ENCODE measurements at places on chromosomes 16 and 17.

DNA sequence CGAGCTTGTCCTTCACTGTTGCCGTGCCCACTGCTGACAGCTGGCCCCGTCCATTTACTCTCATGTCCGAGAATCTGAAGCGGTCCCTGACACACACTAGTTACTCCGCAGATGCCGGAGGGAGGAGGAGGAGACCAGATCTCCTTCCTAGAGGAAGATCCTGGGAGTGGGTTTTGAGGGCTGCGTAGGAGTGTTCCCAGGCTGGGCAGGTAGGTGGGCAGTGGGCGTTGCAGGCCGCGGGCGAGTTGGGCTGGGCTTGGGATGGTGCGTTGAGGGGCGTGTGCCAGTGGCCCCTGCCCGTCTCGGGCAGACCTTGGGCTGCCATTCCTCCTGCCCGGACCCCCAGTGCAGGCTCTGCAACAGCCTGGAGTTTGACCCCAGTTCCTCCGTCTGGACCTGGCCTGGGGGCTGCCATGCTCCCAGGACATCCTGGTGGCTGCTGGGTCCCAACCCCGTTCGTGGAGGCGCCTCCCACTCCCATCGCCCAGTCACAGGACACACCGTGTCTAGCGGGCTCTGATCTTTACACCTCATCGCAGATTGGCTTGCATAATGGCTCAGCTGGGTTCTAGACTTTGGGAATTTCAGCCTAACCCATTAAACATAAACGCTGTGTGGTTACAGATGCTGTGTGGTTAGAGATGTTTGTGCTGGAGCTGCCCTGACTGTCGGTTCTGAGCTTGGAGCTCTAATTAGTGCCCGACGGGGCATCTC lies 22.8 kb downstream of the CACNA1H start:
- H3K27ac ChIP-seq: no peak overlapping the region
- no peaks in the 10 kb centered on the region for H3K4me1 ChIP-seq
- no peak overlapping the region for H3K4me3 ChIP-seq
- no peaks in the 10 kb centered on the region for H3K36me3 ChIP-seq
- no peak for DNase-seq
- H3K27me3 ChIP-seq: no peaks in the 10 kb centered on the region

DNA sequence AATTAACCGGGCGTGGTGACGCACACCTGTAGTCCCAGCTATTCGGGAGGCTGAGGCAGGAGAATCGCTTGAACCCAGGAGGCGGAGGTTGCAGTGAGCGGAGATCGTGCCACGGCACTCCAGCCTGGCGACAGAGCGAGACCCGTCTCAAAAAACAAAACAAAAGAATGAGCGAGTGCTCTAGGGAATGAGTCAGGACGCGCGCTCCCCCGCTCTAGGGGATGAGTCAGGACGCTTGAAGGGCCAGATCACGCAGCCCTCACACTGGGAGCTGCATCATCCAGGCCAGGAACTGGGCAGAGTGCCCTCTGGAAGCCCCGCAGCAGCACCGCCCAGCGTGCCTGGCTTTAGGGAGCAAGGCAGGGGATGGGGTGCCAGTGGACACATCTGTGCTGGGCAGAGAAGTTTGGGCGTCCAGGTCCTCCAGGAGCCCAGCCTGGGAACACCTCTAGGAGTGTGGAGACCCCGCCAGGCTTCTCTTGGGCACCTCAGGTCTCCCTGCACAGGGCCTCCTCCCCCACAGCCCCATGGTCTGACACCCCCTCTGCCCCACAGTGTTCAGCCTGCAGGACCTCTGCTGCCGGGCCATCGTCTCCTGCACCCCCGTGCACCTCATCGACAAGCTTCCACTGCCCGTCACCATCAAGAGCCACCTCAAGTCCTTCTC lies 3.9 kb upstream of the WFIKKN1 start:
- H3K27ac ChIP-seq: no peak overlapping the region
- no peaks in the 10 kb centered on the region for H3K27me3 ChIP-seq
- H3K4me3 ChIP-seq: no peak overlapping the region
- H3K36me3 ChIP-seq: no peaks in the 10 kb centered on the region

GRCh38 chr16:75099738-75100602 lies 16.6 kb downstream of the LDHD start:
- peak; percentile 62 for DNase-seq
- H3K4me3 ChIP-seq: peak overlapping the region; percentile 68
- H3K4me1 ChIP-seq: peaks cover 64% of the 10 kb centered on the region
- H3K27me3 ChIP-seq: no peaks in the 10 kb centered on the region
- peaks cover 9% of the 10 kb centered on the region for H3K36me3 ChIP-seq
- H3K27ac ChIP-seq: peak overlapping the region; percentile 61

DNA sequence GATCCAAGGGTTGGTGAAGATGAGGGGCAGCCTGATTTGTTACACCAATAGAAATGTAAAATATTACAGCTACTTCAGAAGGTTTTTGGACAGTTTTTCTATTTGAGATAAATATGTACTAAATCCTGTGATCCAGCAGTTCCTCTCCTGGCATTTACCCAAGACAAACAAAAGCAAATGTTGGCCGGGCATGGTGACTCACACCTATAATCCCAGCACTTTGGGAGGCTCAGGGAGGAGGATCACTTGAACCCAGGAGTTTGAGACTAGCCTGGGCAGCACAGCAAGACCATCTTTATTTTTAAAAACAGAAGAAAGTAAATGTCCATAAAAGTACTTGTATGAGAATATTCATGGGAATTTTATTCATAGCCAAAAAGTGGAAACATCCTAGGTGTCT lies 64.8 kb upstream of the MRC2 start:
- peaks cover 23% of the 10 kb centered on the region for H3K4me1 ChIP-seq
- H3K36me3 ChIP-seq: peaks cover 19% of the 10 kb centered on the region
- no peaks in the 10 kb centered on the region for H3K27me3 ChIP-seq
- H3K4me3 ChIP-seq: no peak overlapping the region

DNA sequence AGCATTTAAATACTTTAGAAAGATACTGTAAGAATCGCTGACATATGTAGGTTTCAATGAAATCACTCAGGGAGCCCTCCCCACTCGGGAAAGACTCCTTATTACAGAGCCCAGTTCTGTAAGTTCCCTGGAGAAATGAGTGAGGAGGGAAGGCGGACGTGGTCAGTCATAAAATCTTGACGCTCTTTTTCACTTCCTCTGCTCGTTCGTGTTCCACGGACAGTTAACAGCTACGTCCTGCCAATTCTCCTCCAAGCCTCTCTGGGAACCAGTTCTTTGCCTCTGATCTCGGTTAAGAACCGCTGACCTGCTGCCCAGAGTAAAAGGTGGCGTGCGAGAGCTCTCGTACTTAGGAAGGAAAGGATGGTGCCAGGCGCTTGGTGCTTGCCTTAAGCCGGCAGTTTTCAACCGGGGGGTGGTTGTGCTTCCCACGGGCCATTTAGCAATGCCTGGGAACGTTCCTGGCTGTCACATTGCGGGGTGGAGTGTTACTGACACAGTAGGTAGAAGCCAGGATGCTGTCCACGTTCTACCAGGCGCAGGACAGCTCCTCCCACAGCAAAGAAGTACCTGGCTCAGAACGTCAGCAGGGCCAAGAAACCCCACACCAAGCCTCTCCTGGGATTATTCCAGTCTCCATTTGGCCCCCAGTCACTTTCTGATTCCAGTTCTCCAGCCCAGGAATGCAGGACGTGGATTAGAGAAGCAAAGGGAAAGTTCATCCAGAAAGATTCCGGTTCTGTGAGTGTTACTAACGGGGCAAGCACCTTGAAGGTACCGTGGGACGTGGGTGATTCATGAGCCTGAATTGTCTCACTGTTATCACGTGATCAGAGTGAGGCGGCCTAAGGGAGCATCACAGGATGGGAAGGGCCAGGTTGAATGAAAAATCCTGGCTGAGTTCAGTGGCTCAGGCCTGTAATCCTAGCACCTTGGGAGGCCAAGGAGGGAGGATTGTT lies 87.7 kb downstream of the MRM3 start:
- H3K27ac ChIP-seq: no peak overlapping the region
- DNase-seq: no peak
- peaks cover 32% of the 10 kb centered on the region for H3K27me3 ChIP-seq
- no peak overlapping the region for H3K4me3 ChIP-seq
- peaks cover 3% of the 10 kb centered on the region for H3K36me3 ChIP-seq

GRCh38 chr17:39769974-39770587 lies 32.3 kb downstream of the GRB7 start:
- DNase-seq: peak; percentile 71
- peak overlapping the region; percentile 89 for H3K27ac ChIP-seq
- no peaks in the 10 kb centered on the region for H3K27me3 ChIP-seq
- peaks cover 46% of the 10 kb centered on the region for H3K36me3 ChIP-seq
- H3K4me3 ChIP-seq: peak overlapping the region; percentile 63

GRCh38 chr17:68701046-68701445 lies 99.9 kb upstream of the FAM20A start:
- no peak overlapping the region for H3K27ac ChIP-seq
- H3K4me3 ChIP-seq: no peak overlapping the region
- no peaks in the 10 kb centered on the region for H3K4me1 ChIP-seq

DNA sequence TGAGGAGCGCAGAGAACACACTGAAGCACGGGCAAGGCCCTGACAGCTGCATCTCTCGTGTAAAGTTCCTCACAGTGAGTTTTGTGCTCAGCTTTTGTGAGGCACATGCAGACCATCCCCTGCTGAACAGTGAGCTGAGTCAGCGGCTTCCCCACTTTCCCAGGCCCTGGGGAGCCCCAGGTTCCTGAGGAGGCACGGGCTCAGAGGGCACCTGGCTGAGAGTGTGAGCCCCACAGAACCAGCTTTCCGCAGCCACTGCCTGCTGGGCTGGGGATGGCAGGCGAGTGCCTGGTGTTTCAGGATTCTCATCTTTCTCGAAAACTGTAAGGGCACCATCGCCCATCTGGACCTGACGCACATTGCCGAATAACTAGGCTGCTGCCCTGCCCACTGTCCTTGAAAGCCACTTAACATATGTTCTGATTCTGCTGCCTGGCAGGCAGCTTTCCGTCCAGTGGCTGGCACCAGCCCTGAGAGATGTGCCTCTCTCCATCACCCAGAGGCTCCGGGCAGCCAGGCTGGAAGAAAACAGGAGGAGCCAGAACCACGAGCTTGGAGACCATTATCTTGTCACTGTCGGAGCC lies 266.7 kb upstream of the FOXF1 start:
- DNase-seq: no peak
- no peak overlapping the region for H3K27ac ChIP-seq
- no peaks in the 10 kb centered on the region for H3K4me1 ChIP-seq
- no peak overlapping the region for H3K4me3 ChIP-seq

All from activated T-cell treated with anti-CD3 and anti-CD28 coated beads, Interleukin-2, amount 50 U/mL, for 72 hours (primary cell).